Activated CD4-positive, alpha-beta T cell treated with anti-CD3 and anti-CD28 coated beads, Interleukin-2, amount 10 ng/mL, durations not matched to agents 7 days and 5 days (primary cell): ENCODE measurements at places on chromosomes 11 and 22. TPM values are rescaled to one million over a fixed set of nuclear protein-coding genes. Genes with fewer than 3 reads are reported as not detected.

The MS4A3 gene
- not detected for total RNA-seq

The PANX2 gene
- total RNA-seq: 0.10 TPM

The RIBC2 gene
- 7.0 TPM for total RNA-seq

The ALG12 gene
- total RNA-seq: 28.5 TPM

The OR51B5 gene
- total RNA-seq: not detected

The MUC5AC gene
- total RNA-seq: not detected

The UPK3A gene
- not detected for total RNA-seq

The RAG1 gene
- total RNA-seq: 0.25 TPM

The SCN4B gene
- total RNA-seq: 0.10 TPM

The KRTAP5-7 gene
- total RNA-seq: 0.29 TPM

The PHOX2A gene
- not detected for total RNA-seq

The RIMBP3C gene
- total RNA-seq: 0.92 TPM
